ENCODE measurements at places on chromosomes 12 and 14. TPM values are rescaled to one million over a fixed set of nuclear protein-coding genes. Genes with fewer than 3 reads are reported as not detected.

The NGB gene
- not detected for total RNA-seq

The ACVRL1 gene
- total RNA-seq, result 31.1 TPM

The MYBPC1 gene
- 3.1 TPM for total RNA-seq

The CLEC6A gene
- not detected for total RNA-seq

The NELL2 gene
- total RNA-seq, result 1.3 TPM

The C12orf54 gene
- not detected for total RNA-seq

The CTSG gene
- 2.2 TPM for total RNA-seq

The PELI2 gene
- total RNA-seq, result 3.4 TPM

The RPS6KL1 gene
- total RNA-seq, result 19.8 TPM

The DDX51 gene
- total RNA-seq, result 9.6 TPM

The MYH6 gene
- total RNA-seq, result 170 TPM

- DNase-seq, result no peak
Measured at GRCh38 chr14:76786601-76787000, 25.3 kb downstream of the VASH1 start.

- no peak for DNase-seq
Measured at GRCh38 chr12:42819846-42820245, 230.3 kb upstream of the PRICKLE1 start.

DNA sequence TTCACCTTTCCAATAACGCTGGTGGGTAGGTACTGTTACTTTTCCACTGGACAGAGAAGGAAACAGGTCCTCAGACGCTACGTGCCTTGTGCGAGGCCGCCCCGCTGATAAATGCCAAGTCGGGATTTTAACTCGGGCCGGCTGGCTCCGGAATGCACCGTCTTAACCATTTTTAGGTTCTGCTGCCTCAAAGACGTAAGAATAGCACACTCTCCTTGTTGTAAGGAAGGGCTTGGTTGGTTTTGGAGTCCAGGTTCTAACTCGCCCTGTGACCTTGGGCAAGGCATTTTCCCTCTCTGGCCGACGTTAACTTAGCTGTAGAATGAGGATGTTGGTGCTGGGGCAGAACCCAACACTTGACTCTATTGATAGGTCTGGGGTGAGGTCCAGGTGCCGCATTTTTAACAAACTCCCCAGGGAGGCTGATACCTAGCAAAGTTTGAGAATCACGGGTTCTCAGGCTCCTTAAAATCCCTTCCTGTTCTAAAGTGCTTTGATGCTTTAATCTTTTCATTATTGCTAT is 814 bp downstream of the ANKRD13A start:
- no peak for DNase-seq

DNA sequence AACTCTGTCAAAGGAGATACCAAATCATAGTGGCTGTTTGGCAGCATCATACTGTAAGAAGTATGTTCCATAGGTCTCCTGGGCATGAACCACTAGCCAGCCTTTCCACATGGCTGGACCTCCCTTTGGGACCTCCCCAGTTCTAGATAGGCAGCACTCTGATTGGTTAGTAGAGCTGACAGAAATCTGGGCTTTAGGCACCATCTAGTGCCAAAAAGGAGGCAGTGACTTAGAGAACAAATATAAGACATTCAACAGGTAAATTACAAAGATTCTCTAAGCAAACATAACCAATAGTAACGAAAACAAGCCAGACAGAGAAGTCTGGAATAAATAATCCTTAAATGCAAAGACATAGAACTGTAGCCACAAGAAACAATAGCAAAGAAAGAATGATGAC is 148.0 kb upstream of the PDE3A start:
- no peak for DNase-seq

DNA sequence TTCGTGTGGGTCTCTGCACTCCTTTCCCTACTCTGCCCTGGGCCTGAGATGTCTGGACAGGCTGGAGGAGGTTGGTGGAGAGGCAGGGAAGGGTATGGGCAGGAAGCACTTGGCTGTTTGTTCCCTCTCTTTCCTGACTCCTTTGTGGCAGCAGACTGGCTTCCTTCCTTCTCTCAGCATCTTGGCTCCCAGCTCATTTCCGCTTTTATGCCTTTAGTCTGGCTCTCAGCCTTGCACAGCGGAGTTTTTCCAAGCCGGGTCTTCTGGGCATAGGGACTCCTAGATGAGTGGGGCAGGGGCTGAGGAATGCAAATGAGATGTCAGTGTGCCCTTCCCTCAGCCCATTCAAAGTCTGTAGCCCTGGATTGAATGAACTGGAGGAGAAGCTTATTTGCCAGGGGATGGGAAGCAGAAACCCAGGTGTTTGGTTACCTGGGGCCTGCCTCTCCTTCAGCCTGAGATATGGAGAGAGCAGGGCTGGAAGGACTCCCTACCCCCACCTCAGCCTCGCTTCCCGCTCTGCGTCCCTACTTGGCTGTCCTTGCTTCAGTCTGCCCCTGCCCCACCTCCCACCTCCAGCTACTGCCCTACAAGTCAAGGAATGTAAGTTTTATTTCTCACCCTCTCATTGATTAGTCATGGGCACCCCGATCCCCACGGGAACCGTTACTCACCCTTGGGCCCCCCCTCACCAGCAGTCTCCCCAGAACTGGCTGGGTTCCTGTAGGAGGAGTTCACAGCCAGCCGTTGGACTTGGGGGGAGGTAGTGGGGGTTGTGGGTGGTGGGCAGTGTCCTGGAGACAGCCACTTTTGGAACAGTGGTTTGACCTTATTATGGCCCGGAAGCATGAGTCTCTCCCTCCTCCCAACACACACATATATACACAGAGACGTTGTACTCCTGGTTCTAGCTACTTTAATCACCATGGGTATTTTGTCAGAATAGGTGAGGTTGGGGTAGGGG is 9.3 kb upstream of the ITGA5 start:
- DNase-seq, result no peak

GRCh38 chr12:101097829-101098580 is 112.0 kb downstream of the SLC5A8 start:
- DNase-seq, result no peak

DNA sequence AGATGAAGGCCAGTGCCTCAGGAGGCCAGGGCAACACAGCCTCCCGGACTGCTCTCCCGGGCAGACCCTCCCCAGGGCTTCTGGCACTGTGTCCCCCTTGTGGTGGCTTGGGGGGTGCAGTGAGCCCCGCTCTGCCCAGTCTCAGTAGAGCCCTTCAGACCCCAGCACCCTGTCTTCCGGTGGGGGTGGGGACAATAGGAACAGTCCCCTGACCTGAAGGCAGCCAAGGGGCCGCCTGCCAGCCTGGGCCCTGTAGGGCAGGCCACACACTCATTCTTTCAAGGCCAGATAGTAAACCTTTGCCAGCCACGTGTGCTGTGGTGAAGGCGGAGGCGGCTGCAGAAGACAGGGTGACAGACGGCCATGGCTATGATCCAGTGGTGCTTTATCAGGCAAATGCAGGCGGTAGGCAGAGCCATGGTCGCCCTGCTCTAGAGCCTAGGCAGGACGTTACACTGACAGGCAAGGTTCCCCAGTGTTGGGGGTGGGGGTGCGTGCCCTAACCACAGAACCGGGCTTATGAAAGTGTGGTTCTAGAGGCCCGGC is 15.0 kb downstream of the ZFYVE21 start:
- no peak for DNase-seq

- no peak for DNase-seq
Measured at GRCh38 chr12:106941481-106942156, 14.1 kb upstream of the TMEM263 start.

- no peak for DNase-seq
Measured at GRCh38 chr14:73289308-73289707, 52.0 kb downstream of the PAPLN start.

DNA sequence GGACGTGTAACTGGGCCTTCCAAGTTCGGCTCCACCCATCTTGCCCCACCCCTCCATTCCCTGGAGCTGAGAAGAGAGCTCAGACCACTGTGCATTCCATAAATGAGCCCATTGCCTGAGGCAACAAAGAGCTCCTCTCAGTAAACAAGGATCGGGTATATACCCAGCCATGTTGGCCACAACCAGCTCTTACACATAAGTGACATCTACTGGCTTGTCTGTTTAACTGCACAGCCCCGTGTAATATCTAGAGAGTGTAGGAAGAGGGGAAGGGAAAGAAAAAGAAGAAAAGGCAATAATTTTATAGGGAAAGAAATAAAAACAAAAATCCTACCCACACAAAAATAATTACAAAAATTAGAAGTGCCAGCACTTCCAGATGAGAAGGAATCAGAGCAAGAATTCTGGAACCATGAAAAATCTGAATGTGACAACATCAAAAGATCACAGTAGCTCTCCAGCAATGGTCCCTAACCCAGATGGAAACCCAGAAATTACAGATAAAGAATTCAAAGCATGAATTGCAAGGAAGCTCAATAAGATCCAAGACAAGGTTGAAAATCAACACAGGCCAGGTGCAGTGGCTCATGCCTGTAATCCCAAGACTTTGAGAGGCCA is 308.1 kb downstream of the RPAP3 start:
- DNase-seq, result no peak

DNA sequence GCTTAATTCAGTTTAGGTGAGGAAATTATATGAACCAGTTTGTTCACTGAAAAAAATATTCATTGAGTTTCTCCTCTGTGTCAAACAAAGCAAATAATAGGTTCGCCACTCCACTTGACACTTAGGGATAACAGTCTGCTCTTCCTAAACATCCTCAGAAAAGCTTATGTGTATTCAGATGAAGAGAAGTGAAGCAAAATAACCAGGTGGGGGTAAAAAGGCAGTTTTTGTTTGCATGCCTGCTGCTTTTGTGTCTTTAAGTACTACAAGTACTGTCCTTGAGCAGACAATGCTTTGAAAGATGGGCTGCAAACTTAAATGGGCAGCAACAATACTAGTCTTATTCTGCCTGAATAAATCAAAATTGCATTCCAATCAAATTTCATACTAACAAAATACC is 910.7 kb upstream of the MDGA2 start:
- no peak for DNase-seq

- no peak for DNase-seq
Measured at GRCh38 chr12:51262758-51263177, 7.4 kb downstream of the SMAGP start.

GRCh38 chr12:1003600-1004271 is 12.7 kb downstream of the ERC1 start:
- DNase-seq, result no peak

GRCh38 chr12:30023186-30023585 is 239.4 kb upstream of the TMTC1 start:
- DNase-seq, result no peak

- no peak for DNase-seq
Measured at GRCh38 chr14:41285186-41285748, 321.4 kb upstream of the LRFN5 start.

DNA sequence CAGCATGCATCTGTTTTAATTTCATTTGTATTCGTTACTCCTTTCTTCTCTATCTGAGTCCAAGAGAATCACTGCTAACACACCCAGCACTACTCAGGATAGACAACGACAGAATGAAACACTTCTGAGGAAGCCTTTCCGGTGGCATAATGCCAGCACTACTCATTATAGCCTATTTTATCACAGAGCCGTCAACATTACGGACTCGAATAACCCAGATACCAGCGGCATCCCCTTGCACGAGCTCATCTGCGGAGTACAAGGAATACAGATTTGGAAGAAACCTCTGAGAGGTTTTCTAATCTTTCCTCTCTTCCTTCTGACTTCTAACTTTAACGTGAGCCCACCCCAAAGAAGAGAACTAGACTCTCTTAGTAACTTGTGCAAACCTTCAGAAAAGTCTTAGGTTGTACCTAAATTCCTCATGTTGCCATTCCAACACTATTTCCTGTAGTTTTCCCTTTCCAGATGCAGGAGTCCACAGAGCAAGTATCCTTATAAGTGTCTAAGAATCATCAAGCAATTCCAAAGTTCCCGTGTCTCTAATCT is 248.1 kb downstream of the APAF1 start:
- no peak for DNase-seq

GRCh38 chr12:91202390-91202789 is 19.8 kb upstream of the DCN start:
- DNase-seq, result no peak

GRCh38 chr12:31369712-31370521 is 44.0 kb upstream of the SINHCAF start:
- no peak for DNase-seq

GRCh38 chr14:73752297-73752992 is 38.3 kb upstream of the PNMA1 start:
- no peak for DNase-seq

DNA sequence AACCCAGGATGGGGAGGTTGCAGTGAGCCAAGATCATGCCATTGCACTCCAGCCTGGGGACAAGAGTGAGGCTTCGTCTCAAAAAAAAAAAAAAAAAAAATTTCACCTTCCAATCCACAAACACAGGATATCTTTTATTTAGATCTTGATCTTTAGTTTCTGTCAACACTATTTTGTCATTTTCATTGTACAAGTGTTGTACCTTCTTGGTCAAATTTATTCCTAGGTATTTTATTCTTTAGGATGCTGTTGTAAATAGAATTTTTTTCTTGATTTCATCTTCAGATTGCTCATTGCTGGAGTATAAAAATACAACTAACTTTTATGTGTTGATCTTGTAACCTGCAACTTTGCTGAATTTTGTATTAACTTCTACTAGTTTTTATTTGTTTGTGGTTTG is 60.8 kb downstream of the ARHGAP5 start:
- no peak for DNase-seq

DNA sequence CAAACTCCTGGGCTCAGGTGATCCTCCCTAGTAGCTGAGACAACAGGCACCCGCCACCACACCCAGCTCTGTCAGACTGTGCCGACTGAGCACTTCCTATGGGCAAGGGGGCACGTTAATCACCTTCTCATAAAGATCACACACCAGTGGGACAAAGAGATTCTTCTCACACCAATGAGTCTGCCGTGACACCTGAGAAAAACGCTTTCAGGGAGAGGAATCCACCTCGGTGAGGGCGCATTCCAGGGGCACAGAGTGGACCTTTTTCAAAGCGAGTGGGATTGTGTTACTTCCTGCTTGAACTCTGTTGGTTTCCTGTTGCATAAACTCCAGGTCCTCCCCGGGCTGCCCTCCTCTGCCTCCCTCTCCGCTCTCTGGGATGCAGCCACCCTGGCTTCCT is 17.5 kb upstream of the SCARB1 start:
- DNase-seq, result no peak

- peak; percentile 71 for DNase-seq
Measured at GRCh38 chr12:85036234-85036707, at the start of the genes LRRIQ1 and TSPAN19. Gene LRRIQ1, plus strand, starts transcription at chr12:85036351. Its CDS starts 1,826 bp downstream, at chr12:85038177. Gene TSPAN19, minus strand, starts transcription at chr12:85036277. Its CDS starts 6,331 bp downstream, at chr12:85029946.

DNA sequence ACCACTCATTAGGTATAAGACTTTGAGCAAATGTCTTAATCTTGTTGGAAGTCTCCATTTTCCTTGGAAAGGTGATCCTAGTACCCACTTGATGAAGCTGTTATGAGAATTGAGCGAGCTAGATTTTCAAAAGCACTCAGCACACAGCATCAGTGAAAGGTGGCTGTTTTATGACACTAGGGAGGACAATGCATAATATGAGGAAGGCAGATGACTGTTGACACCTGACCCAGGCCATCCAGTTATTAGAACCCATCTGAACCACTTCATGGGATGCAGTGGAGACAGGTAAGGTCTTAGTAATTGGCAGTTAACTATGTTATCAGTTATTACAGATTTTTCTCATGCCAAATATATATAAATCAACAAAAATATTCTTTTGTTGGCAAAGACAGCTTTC is 369.9 kb upstream of the PDE3A start:
- no peak for DNase-seq

All from cardiac septum (tissue), 1 donor.